ENCODE measurements at places on chromosomes 11 and 22. TPM values are rescaled to one million over a fixed set of nuclear protein-coding genes. Genes with fewer than 3 reads are reported as not detected.

DNA sequence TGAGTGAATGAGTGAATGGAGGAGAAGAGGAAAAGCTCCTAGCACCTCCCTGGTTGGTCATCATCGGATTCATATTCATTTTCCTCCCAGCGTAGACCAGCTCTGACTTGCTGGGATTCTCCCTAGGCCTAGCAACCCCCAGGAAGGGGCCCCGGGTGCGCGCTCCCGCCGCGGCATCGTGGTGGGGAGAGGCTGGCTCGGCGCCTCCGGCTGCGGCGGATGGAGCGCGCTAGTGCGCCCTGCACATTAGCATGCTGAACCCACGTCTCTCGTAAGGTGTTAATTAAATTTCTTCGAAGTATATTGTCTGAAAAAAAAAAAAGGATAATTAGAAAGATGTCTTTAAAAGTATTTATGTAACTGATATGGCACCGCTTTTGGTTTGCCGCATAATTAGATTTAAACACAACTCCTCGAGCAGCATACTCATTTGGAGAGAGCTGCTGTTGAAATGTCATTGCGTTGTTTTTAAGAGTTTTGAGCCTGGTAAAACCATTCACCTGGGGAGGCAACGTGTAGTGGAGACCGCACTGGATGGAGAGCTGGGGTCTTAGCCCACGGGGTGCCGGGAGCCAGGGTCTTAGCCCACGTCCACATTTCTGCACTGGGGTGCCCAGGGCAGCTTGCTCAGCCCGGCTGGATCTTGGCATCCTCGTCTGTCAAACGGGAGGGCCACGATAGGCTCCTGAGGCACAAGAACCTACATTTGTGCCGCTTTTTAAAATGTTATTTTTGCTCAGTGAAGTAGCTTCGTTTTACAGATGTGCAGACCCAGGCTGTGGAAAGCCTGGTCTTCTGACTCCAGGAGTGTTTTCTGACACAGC, 21.8 kb downstream of the MPPED1 start:
- no peak for DNase-seq

DNA sequence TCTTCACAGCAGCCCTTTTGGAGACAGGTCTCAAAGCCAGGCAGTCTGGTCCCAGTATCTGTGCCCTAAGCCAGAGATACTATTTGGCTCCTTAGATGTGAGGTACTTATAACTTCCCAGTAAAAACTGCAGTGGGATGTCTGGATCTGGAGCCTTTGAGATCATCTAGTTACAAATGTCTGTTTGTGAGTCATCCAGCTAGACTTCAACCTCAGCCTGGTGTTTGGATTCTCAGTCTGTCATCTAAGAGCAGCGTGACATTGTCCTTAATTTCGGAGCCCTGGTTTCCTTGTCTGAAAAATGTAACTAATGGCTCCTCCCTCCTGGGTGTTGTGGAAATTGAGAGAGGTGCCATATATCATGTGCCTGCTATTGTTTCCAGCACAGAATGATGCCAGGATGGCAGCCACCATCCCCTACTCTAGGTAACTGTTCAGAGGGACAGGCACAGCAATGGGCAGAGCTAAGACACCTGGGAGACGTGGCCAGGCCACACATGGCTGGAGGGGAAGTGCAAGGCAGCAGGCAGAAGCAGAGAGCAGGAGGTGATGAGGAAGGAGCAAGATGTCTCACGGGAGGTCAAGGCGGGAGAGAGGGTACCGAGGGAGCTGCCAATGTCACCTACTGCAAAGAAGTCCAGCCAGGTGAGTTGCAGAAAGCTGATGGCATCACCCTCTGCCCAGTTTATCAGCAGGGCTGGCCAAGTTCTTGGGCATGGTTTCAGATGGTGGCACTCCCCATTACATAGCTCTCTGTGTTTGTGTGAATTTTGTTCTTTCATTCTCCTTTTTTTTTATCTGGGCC, 20.6 kb upstream of the ST3GAL4 start:
- no peak for DNase-seq

DNA sequence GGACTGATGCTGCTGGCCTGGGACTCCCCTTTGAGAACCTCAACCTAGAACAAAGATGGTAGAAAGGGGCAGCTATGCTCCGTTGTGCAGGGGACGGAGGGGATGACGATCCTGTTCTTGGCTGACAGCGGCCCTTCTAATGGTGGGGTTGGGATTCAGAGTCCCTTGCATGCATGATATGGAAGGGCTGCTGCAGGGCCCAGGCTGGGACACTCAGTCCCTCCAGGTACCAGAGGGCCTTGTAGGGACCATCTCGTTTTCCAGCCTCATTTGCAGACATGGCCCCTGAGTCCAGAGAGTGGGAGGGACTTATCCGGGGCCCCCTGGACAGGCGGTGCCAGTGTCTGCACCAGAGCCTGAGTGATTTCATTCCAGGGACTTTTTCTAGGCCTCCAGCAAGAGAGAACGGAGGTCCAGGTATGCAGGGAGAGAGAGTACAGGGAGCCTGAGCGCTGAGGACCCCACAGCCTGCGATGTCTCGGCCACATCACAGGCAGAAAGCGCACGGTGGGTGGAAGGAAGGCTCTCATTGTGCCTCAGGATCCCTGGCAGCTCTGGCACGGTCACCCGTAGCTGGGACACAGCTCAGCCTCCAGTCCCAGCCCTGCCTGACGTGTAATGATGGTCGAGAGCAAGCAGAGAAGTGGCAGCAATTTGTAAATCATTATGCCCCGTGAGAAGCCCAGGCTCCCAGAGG, 860.8 kb downstream of the TBC1D22A start:
- DNase-seq: no peak

CHRM1 gene
- polyA plus RNA-seq: 0.45 TPM

GUCY1A2 gene
- 3.4 TPM for polyA plus RNA-seq

Data from testis (tissue), 5 donors.